ENCODE measurements at places on chromosomes 2 and 18. TPM values are rescaled to one million over a fixed set of nuclear protein-coding genes. Genes with fewer than 3 reads are reported as not detected.

- peak; percentile 49 for DNase-seq
Observed at GRCh38 chr2:22901471-22902179, 483.4 kb upstream of the KLHL29 start.

DNA sequence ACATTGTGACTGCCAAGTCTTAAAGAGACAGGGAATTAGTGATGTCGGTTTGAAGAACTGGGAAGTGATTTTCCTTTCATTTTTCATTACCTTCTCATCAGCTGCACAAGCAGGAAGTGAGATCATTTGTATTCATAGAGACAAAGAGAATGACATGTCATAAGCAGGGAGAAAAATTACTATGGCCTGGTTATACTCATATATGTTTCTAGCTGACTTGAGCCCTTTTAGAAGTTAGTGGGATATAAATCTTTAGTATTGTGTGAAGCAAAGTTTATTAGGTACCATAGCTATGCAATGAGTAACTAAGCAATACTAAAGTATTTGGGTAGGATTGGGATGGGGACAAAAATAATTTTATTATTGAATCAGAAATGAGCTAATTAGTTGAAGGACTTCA is 284.1 kb downstream of the PID1 start:
- no peak for DNase-seq

DNA sequence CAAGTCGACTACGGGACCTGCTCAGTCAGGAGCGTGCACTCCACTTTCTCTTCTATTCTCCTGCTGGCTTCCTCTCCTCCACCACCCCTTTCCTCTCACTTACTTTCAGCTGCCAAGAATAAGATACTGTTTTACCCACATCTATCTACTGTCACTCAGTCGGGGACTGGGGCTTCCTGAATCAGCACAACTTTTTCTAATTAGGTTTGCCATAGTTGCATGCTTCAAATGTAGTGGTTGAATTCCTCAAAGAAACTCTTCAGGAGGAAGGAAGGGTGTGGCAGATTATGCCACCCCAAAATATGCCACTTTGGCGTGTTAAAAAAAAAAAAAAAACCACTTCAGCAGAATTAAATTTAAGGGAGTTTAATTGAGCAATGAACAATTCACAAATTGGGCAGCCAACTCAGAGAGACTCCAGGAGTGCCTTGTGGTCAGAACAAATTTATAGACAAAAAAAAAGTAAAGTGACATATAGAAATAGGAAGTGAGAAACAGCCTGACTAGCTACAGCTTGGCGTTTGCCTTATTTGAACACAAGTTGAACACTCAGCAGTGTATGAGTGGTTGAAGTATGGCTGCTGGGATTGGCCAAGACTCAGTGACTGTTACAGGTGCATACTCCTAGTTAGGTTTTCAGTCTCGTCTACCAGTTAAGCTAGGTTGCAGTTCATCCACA is 32.5 kb upstream of the RMDN2 start:
- DNase-seq, result no peak

- peak; percentile 96 for DNase-seq
Observed at GRCh38 chr2:30979822-30980245, 158.4 kb downstream of the GALNT14 start.

- no peak for DNase-seq
Observed at GRCh38 chr2:208657468-208657867, 250.9 kb downstream of the PTH2R start.

DNA sequence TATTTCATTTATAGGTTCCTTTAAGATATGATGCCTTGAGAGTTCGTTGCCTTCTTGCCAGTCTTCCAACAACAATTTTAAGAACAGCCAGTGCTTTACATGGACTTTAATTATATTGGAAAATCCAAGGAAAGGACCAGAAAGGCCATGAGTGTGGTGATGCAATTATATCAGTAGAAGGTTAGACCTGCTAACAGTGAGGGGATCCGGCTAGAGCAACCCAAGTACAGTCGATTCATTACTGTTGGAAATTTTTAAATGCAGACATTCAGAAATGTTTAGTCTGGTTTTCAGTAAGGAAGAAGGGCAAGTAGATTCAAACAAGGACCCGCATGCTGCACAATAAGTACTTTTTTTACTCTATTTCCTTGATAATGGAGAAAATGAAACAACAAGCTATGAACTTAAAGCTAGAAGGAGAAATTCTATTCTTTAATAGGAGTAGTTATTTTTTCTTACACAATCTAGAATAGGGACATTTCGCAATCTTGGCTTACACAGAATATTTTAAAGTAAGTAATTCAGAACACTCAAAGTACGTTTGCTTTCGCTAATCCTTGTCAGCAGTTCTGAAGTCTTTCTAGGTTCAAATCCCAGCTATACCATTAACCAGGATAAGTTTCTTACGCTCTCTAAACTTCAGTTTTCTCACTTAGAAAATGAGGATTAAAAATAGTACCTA is 405.5 kb downstream of the MEIS1 start:
- peak; percentile 34 for DNase-seq

GRCh38 chr2:71615767-71616730 is 162.7 kb downstream of the DYSF start:
- no peak for DNase-seq

DNA sequence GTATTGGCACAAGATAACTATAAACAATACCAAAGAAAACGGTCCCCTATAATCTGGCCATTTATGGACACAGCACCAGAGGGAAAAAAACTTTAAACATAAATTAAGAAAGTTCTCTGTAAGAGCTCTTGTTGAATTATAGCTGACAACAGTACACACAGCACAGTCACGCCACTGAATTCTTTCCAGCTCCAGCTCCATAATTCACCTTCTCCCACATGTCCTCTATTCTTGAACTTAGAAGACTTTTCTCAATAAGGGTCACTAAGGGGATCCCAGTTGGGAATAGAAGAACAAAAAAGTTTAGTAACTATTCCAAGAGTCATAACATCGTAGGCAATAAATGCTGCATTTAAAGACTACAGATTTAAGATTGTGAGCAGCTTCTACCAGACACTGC is 124.6 kb upstream of the CYP1B1 start:
- DNase-seq, result no peak

DNA sequence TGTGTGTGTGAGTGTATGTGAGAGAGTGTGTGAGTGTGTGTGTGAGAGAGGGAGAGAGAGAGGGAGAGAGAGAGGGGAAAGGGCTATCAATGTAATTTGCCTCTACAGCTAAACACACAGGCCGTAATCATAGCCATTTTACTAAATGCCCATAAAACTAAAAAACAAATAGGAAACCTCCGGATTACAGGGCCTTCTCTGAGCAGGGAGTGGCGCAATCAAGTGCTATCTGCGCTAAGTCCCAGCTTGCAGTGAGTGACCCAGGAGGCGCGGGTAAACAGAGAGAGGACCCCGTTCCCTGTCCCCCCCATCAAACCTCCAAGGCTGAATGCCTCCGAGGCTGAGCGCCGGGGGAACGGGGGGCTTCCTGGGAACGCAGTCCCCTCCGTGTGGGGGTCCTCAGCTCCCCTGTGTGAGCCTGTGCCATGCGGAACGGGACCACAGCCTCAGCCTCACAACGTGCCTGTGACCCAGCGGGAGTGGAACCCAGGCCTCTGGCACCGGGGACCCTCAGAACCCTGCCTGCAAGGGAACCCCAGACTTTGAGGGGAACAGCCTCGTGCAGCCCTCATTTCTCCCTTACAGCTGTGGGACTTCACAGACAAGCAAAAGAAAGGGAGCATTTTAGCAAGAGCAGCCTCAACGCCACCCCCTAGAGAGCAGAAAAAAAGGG is 54.7 kb upstream of the ID2 start:
- DNase-seq, result no peak

Gene SP140L
- 5.4 TPM for total RNA-seq

Gene SPATA3
- total RNA-seq, result not detected

Gene ITGAV
- total RNA-seq, result 694 TPM

Gene POTEC
- total RNA-seq, result not detected

All from renal cortical epithelial cell (primary cell).